CD4-positive, alpha-beta T cell (primary cell): ENCODE measurements at places on chromosomes 7 and 10. TPM values are rescaled to one million over a fixed set of nuclear protein-coding genes. Genes with fewer than 3 reads are reported as not detected.

Gene CCDC7
- 72.9 TPM for total RNA-seq

Gene HACD1
- 0.75 TPM for total RNA-seq

Gene PNLIP
- not detected for total RNA-seq

Gene ACBD7
- total RNA-seq: 0.47 TPM

Gene FAM25A
- not detected for total RNA-seq

Gene TBX20
- total RNA-seq: not detected

Gene BAZ1B
- 35.5 TPM for total RNA-seq

Gene CALCR
- total RNA-seq: not detected

Gene ZNF679
- not detected for total RNA-seq

Gene SLC26A3
- total RNA-seq: not detected

Gene ATOH7
- total RNA-seq: not detected

Gene PPP1R9A
- total RNA-seq: not detected

Gene DNAJC2
- 72.0 TPM for total RNA-seq

Gene MEST
- total RNA-seq: 2.7 TPM

Gene MORN4
- total RNA-seq: 0.39 TPM

Gene SNX10
- 5.8 TPM for total RNA-seq
